ENCODE measurements at places on chromosomes 12 and 14.

- DNase-seq: no peak
These were observed 65.2 kb downstream of the PAPOLA start for GRCh38 chr14:96567289-96567899.

DNA sequence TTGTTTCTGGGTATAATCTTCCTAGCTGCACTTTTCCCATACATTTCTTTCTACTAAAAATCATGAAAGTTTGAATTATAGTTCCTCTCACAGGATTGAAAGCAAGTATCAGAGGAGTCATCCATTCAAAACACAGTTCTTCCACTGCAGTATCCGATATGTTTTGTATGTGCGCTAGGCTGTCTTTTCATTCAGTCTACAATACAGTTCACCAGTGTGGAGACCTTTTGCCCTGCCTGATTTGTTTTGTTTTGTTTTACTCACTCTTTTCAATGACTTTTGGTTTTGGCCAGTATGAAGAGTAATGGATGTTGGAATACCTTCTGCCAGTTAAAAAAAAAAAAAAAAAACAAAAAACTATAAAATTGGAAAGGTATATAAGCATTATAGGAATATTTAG lies 91.4 kb downstream of the FGD4 start:
- no peak for DNase-seq

GRCh38 chr12:97552410-97553121 lies 90.0 kb downstream of the RMST start:
- peak; percentile 34 for DNase-seq

- DNase-seq: no peak
These were observed 25.3 kb downstream of the TMEM63C start for GRCh38 chr14:77206877-77207389.

DNA sequence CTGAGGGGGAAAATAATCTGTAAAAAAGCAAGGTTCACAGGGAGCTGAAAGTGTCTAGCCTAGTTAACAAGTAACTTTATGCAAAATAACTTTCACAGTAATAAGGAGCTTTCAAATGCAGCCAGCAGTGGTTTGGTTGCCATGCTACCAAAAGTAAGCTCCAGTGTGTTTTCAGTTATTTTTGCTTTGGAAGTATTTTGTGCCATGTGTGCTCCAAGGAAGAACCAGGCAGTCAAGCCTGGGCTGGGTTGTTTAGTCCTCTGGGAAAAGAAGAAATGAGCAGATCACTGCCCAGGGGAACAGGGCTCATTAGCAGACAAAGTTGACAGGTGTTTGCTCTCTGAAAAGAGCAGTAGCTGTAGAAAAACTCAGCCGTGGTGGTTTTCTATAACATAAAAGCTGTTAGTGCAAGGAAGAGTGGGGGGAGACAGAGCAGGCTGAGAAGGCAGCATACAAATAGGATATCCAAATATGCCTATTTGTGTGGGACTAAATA lies 92.8 kb upstream of the TMTC2 start:
- peak; percentile 15 for DNase-seq

- DNase-seq: no peak
These were observed 81.3 kb upstream of the NID2 start for GRCh38 chr14:52150162-52150561.

GRCh38 chr12:5901416-5901815 lies 43.6 kb downstream of the ANO2 start:
- DNase-seq: no peak

DNA sequence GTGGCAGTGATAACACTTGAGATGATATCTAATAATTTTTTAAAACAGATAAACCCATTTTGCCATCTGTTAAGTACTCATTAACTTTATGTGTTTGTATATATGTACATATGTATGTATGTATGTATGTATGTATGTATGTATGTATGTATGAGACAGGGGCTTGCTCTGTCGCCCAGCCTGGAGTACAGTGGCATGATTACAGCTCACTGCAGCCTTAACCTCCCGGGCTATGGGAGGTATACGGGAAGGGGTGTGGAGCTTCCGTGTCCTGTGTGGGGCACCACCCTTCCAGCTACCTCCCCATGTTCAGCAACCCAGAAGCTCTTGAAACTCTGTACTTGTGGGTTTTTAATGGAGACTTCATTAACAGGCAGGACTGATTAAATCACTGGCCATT lies 116.9 kb downstream of the SCFD1 start:
- no peak for DNase-seq

DNA sequence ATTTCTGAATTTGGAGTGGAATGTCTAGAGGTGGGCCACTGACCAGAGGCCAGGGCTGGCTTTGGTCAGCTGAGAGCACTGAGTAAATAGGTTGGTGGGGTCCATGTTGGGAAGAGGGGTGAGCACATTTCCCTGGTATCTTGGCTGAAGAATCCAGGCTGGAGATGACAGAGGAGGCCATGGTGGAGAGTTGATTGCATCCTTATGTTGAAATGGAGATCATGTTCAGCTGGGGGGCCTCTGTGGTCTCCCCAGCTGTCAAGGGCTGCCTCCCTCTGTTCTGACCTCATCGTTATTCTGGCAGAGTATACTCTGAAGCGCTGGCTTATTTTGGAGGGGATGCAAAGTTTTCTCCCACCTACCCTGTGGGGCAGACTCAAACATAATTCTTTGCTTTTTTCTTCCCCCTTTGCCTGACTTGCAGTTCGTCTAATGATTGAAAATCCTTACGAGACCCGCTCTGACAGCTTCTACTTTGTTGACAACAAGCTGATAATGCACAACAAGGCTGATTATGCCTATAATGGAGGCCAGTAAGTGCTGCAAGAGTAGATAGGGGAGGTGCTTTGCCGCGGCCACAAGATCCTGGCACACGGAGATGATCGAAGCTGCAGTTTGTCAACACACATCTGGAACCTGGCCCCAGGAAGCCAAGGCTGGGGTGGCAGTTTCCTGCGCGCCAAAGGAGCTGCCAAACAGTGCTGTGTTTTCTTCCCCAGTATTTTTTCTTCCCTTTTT lies 6.0 kb upstream of the ACADS start:
- DNase-seq: no peak

DNA sequence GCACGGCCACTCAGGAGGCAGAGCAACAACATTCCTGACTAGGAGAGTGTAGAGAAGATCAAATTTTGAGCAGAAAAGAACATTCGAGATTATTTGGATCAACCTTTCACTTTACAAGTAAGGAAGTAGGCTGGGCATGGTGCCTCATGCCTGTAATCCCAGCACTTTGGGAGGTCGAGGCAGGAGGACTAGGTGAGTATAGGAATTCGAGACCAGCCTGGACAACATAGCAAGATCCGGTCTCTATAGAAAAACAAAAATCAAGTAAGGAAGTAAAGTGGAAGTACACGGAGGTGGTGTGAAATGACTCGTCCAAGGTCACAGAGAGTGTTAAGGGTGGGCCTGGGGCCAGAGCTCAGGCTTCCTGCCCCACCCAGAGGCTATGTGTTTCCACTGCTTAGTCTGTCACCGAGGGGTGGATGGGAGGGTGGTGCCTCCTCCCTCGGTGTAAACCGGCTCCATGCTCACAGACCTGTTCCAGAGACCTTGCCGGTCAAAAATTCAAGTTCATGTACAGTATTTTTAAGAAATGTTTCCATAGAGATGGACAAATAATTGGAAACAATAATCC lies 51.9 kb downstream of the MAP1LC3B2 start:
- DNase-seq: no peak

- DNase-seq: no peak
These were observed 199.6 kb downstream of the TRHDE start for GRCh38 chr12:72471806-72472205.
